Liver (tissue), 10 donors: ENCODE measurements at places on chromosomes 1 and 21.
A peak's percentile ranks its signal among the peaks of the same experiment; 100 is the strongest.

- no peak for DNase-seq
These were observed 3.4 kb downstream of the RGS8 start for GRCh38 chr1:182680901-182681567.

DNA sequence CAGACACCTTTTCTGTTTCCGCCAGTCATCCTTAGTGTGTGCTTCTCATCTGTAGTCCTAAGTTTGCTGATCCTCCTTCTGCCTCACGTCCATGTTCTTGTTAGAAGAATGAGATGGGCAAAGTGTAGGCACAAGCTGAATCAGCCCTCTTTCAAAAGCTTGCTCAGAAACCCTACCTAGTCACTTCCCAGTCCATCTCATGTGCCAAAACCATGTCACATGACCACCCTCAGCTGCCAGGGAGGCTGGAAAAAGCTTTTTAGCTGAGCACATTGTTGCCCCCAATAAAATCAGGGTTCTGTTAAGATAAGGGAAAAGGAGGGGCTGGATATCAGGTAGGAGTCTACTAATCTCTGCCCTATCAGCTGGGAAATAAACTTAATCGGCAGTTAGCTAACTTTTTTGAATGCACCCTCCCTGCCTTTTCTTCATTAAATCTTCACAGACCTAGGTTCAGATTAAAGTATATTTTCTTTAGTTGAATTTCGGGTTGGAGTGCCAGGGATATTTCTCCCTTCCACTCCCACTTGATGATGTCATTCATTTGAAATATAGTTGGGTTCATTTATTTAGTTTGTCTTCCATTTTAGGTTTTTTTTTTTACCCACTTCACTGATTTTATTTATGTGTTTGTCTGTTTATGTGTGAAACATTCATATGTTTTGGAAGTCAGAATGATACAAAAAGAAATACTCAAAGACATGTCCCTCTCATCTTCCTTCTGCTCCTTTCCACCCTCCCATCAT is 129.2 kb downstream of the ROR1 start:
- no peak for DNase-seq

GRCh38 chr1:204746838-204747442 is 61.4 kb upstream of the LRRN2 start:
- DNase-seq = peak; percentile 46

DNA sequence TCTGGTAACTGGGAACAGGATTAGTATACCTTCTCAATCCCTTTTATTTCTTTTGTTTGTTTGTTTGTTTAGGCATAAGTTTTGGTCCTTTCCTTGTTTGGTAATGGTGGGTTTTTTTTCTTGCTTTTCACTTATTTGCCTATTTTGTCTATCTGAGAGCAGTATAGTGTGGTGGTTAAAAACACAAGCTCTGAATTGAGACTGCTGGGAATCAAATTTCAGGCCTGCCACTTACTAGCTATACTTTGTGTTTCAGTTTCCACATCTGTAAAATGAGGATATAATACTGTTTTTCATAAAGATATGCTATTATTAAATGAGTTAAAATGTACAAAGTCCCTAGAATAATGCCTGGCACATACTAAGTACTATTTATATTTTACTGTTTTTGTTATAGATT is 81.6 kb upstream of the IVNS1ABP start:
- no peak for DNase-seq

GRCh38 chr1:92909321-92909720 is 51.9 kb downstream of the DIPK1A start:
- DNase-seq = no peak

- DNase-seq = no peak
These were observed 14.6 kb upstream of the PAPPA2 start for GRCh38 chr1:176448340-176448739.

DNA sequence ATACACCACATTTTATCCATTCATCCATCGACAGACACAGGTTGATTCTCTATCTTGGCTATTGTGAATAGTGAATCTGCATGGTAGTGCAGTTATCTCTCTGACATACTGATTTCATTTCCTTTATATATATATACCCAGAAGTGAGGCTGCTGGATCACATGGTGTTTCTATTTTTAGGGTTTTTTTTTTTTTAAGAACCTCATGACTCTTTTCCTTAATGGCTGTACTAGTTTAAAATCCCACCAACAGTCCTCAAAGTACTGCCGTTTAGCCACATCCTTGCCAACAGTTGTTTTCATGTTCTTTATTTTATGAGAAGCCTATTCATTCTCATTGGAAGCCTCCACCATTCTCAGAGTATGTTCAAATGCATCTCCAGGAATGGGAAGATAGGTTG is 258.7 kb upstream of the SNX7 start:
- no peak for DNase-seq

- no peak for DNase-seq
These were observed 67.5 kb downstream of the SPAG17 start for GRCh38 chr1:118117521-118117920.

- DNase-seq = no peak
These were observed 138.7 kb upstream of the ZNF644 start for GRCh38 chr1:91160363-91161075.

DNA sequence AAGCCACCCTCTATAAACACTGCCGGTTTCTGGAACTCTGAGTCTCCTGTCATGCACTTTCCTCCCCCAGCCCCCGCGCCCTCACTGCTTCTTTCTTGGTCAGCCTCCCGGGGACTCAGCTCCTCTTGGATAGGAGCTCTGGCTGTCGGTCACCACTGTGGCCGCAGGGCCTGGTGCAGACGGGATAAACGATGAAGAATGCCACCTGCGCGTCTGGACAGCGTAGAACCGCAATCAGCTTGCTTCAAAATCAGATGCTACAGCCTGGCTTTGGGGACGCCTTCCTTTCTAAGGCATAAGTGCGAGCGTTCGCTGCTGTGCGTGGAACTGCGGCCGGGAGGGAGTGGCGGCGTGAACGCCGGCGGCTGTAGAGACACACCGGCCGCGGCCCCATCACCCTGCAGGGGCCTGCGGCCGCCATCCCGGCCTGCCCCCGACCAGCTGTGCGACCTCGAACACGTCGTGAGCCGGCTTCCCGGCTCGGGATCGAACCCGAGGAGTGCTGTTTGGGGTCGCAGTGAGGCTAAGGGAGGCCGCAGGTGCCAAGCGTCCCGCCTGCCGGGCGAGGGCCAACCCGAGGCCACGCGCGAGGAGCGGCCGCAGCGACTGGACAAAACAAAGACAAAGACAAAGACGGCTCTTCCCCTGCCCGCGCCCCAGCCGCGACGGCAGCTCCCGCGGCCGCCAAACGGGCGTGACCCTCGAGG is 688 bp downstream of the PTTG1IP start:
- DNase-seq = peak; percentile 50

- DNase-seq = no peak
These were observed 6.5 kb downstream of the NBL1 start for GRCh38 chr1:19650416-19651140.

GRCh38 chr1:33971913-33972312 is 108.0 kb downstream of the HMGB4 start:
- no peak for DNase-seq

GRCh38 chr1:31479811-31480210 is 66.8 kb downstream of the SERINC2 start:
- DNase-seq = no peak

- DNase-seq = no peak
These were observed 126.7 kb downstream of the HMCN1 start for GRCh38 chr1:185860859-185861258.

- DNase-seq = no peak
These were observed 54.7 kb upstream of the ARHGEF16 start for GRCh38 chr1:3399732-3400131.

DNA sequence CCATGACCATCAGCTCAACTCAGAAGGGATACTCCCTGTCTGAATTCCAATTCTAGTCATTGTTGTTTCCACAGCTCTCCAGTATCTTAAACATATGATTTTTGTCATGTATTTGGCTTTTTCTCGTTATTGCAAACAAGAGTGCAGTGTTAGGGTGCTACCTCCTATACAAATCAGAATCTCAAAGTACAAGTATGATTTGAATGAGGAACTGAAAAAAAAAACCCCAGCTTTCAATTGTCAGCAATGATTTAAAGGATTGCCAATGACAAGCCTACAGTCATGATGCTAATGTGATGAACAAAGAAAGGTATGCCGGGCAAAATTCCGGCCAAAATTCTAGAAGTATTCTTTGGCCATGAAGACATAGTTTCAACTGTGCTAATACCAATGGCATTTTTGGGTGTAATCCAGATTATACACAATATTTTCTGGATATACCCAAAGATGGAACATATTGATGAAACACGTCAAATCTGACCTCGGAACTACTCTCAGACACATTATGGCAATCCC is 14.9 kb downstream of the TMEM35B start:
- DNase-seq = no peak

DNA sequence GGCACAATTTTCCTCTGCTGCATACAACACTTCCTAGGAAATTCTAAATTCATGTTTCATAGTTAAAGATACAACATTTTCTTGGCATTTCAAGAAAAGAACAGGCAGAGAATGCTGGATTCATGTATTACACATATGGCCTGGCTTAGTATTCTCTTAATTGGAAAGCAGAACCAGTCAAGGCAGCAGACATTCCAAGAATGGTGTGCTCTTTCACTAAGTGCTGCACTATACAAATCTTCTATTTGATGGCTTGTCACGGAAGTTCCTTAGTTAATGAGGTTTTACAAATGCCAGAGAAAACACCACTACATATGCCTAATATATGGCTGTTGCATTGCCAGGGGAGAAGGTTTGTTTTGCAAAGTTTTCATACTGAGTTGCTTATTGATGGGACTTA is 80.8 kb upstream of the DYNLT5 start:
- no peak for DNase-seq

DNA sequence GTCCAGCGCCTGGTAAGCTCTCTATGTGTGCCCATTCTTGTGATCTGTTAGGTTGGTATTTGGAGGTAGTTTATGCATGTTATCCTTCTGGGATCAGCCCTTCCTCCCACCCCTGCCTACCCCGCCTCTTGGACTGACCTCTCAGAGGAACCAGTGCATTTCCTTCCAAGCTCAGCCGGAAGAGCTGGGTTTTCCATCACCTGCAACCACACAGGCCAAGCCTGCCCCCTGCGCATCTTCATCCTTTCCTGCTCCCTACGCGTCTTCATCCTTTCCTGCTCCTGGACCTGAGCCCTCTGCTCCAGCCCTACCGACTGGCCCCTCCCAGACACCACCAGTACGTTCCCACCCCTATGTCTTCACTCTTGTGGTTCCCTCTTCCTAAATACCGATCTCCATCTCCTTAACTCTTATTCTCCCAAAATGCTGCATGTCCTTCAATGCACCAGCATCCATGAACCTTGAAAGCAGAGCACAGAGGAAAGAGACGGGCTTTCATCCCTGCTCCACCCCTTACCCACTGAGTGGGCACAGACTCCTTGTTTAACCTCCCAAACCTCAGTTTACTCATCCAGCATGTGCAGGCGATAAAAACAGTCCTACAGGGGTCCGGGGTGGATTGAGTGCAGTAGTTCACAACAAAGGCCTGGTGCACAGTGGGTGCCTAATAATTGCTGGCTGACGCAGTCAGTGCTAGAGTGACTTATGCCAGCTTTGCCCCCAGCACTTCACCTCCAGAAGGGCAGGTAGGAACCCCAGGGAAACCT is 526.3 kb downstream of the MATN1 start:
- no peak for DNase-seq

GRCh38 chr1:164765557-164765956 is 206.6 kb downstream of the PBX1 start:
- no peak for DNase-seq

- no peak for DNase-seq
These were observed 15.4 kb upstream of the TSPAN1 start for GRCh38 chr1:46159516-46159915.

GRCh38 chr1:203051841-203052324 is 25.6 kb downstream of the PPFIA4 start:
- no peak for DNase-seq

DNA sequence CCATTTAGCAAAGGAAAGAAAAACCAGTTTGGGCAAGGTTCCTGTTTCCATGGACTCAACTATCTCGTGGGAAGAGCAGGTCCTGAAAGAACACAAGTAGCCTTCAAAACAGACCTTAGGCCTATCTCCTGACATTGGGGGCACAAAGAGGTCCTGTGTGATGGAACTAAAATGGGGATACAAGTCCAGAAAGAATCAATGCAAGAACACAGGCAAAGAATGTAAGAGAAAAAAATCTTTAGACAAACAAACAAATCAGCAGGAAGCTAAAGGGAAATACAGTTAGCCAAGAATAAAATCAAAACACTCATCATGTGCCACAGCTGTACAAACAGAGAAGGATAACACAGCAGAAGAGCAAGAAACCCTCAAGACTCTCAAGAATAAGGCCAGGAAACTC is 28.2 kb downstream of the SLC30A10 start:
- no peak for DNase-seq

DNA sequence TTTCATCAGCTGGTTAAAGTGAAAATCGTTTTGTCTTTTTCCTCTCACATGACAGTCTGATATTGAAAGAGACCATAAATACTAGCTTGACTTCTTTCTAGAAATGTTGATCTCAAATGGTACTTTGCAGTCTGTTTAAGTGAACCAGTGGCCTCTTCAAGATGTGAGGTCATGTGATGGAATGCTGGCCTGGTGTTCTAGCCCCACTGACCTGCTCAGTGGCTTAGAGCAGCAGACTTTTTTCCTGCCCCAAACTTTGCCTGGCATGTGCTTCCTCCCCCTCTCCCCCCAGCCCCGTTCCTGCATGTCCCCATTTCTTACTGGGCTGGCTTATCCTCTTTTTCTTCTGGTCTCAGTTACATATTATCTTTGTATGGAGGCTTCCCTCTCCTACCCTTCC is 34.3 kb downstream of the ZYG11A start:
- no peak for DNase-seq

GRCh38 chr1:204088596-204088995 is 15.7 kb downstream of the SOX13 start:
- DNase-seq = no peak

DNA sequence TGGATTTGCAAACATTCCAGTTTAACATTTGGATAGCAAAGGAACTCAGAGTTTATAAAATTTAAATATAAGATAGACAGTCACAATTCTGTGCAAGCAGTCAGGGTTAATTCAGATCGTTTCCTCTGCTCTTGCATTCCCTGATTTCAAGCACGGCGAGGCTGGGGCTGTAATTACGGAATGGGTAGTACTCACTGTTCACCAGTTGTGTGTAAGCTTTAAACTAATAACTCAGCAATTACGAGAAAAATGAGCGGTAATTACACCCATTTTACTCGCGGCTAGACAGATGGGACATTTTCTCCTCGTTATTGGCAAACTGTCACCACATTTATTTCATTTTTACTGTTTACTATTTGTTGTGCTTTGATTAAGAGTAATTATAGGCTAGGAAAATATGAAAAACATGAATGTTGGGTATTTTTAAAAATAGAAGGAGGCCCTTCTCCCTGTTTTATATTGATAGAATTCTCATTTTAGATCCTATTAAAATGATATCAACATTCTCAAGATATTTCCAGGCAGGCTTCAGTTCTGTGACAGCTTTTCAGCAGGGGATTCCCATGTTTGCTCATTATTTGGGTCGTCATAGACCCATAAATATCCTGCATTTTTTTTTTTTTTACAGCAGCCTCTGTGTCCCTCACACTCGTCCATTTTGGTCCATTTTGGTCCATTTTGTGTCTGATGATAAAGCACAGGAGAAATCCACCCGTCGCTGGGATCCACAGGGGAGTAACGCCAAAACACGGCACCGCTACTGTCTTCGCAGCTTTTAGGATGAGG is 208.3 kb downstream of the DSCAM start:
- no peak for DNase-seq
